HFFc6 (cell line): ENCODE measurements at places on chromosomes 1 and 21. TPM values are rescaled to one million over a fixed set of nuclear protein-coding genes. Genes with fewer than 3 reads are reported as not detected.

The FCRL5 gene
- not detected in 3 replicates for total RNA-seq

The A3GALT2 gene
- not detected in 2 replicates for total RNA-seq

The FAM110D gene
- total RNA-seq, result not detected in 3 replicates

The LCE2B gene
- total RNA-seq, result not detected in 3 replicates

The KRTAP12-2 gene
- total RNA-seq, result not detected in 3 replicates

DNA sequence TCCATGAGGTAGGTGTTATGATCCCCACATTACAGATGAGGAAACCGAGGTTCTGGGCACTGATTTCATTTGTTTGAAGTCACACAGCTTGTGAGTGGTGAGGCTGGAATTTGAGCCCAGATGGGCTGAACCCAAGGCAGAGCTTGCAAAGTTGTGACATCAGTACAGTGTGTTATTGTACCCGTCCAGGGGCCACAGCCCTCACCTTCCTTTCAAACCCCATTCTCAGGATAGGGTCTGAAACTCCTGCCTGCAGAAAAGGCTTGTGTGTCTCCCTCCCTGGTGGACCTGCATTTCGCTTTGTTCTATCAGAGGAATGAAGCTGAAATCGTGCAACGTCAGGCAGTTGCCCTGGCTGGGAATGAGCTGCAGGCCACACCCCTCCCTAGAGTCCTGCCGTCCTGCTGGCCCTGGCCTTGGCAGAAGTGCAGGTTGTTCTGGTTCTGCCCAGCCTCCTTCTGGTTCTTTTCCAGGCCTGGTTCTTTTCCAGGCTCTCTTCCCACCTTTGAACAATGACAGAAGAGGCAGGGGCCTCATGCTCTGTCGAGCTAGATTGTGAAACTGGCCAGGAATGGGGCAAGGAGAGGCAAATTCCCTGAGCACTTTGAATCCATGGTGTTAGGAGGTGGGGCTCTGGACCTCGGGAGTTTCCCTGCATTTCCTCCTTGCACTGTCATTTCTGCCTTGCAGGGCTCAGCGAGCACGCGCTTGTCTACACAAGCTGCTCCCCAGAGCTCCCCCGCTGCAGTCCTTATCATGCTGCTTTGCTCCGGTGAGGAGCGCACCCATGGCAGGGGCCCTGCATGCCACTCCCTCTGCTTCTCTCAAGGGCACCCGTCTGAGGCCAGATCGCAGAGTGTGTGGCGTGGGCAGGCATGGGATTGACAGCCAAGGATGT, 8.2 kb upstream of the MYOM3 start:
- no peak overlapping the region for H3K4me3 ChIP-seq
- no peak overlapping the region for H3K27ac ChIP-seq
- peaks cover 21% of the 10 kb centered on the region for H3K4me1 ChIP-seq
- peaks cover 17% of the 10 kb centered on the region for H3K27me3 ChIP-seq
- H3K36me3 ChIP-seq, result no peaks in the 10 kb centered on the region
- no peak for DNase-seq

DNA sequence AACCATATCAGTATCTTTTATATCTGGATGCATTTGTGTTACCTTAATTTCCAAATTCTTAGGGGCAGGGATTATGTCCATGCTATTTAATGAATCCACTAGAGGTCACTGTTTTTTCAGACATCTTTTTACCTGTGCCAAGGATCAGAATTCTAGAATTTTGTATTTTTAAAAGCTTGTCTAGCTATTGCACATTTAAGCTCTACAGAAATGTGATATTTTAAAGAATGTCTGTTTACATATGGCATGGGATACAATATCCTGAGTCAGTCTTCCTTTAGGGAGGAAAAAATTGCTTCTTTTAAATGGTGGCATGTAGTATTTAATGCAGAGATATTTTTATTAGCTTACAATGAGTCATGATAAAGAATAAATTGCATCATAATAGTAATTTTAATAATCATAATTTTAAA, 11.3 kb downstream of the RPAP2 start:
- H3K4me3 ChIP-seq, result no peak overlapping the region
- no peaks in the 10 kb centered on the region for H3K27me3 ChIP-seq
- peak; percentile 22 for DNase-seq
- H3K27ac ChIP-seq, result no peak overlapping the region

DNA sequence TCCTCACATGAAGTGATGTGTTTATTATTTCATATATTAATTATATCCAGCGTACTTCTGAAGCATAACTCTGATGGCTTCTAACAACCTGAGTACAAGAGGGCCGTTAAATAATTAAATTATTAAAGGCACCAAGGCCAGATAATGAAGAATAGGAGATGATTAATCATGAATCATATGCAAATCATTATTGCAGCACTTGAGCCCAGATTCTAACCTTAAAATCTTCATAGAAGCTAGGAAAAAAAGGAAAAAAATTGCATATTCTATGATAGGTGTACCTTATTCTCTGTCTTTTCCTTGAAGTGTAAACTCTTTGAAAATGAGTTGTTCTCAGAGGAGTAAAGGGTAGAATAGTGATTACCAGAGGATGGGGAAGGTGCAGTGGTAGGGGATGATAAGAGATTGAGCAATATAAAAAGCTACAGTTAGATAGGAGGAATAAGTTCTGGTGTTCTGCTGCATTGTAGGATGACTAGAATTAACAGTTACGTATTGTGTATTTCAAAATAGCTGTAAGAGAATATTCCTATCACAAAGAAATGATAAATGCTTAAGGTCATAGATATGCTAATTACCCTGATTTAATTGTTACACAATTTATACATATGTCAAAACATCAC, 51.1 kb downstream of the SWT1 start:
- H3K27ac ChIP-seq, result no peak overlapping the region
- peaks cover 11% of the 10 kb centered on the region for H3K4me1 ChIP-seq
- H3K36me3 ChIP-seq, result peaks cover 17% of the 10 kb centered on the region
- peaks cover 1% of the 10 kb centered on the region; the same call in 1 of the 2 replicates for H3K27me3 ChIP-seq
- no peak overlapping the region for H3K4me3 ChIP-seq

GRCh38 chr1:226568077-226568831, 19.7 kb downstream of the STUM start:
- no peaks in the 10 kb centered on the region for H3K36me3 ChIP-seq
- no peak overlapping the region for H3K27ac ChIP-seq
- H3K4me1 ChIP-seq, result no peaks in the 10 kb centered on the region; the same call in 1 of the 2 replicates
- no peak overlapping the region for H3K4me3 ChIP-seq
- H3K27me3 ChIP-seq, result peaks cover 36% of the 10 kb centered on the region
- DNase-seq, result no peak

DNA sequence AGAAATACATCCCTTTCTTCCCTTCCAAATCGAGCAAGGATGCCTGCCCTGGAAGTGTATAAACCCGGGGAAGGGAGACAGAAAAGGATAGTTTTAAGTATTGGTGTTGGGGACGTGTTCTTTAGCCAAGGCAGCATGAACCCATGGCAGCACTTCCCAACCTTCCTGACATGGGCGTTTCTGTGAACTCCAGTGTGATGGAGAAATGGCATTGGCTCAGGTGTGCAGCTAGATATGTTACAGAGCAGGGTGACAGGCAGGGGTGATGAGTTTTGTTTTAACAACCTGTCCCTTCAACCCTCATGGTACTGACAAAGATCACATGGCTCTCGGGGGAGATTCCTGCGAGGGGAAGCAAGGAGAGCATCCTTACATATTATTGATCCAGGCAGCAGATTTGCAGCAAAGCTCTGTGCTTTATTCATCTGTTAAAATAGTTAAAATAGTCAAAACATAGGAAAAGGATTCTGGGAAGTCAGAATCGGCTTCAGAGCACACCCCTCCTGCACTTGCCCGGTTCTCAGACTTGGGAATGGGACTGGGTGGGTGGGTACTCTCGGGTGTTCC, 4.0 kb downstream of the MX1 start:
- no peak for DNase-seq
- H3K4me1 ChIP-seq, result no peaks in the 10 kb centered on the region
- H3K27ac ChIP-seq, result no peak overlapping the region
- H3K27me3 ChIP-seq, result peaks cover 5% of the 10 kb centered on the region

DNA sequence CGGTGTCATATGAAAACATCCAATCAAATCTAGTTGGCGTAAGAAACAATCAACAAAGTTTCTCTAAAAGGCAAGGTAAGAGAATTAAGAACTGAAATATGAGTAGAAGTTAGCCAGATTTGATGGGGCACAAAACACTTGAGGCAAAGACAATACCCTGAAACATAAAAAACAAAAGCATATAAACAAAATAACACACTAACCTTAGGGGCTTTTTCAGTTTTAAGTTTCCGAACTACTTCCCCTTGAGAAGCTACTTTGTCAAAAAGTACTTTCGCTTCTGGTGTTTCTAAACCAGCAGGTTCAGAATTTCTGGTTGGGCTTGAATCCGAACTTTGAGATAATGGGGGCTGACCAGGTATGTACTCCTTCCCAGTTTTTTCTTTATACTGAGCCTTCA, 57.9 kb downstream of the EPRS1 start:
- H3K36me3 ChIP-seq, result peaks cover 13% of the 10 kb centered on the region
- no peak overlapping the region for H3K4me3 ChIP-seq
- peaks cover under 1% of the 10 kb centered on the region; the same call in 1 of the 2 replicates for H3K4me1 ChIP-seq
- H3K27ac ChIP-seq, result no peak overlapping the region

GRCh38 chr1:46413596-46413985, 19.5 kb downstream of the FAAH start:
- peaks cover 35% of the 10 kb centered on the region for H3K27me3 ChIP-seq
- no peak overlapping the region for H3K4me3 ChIP-seq
- no peaks in the 10 kb centered on the region for H3K36me3 ChIP-seq
- no peak overlapping the region for H3K27ac ChIP-seq

GRCh38 chr1:218931324-218931723, 242.4 kb upstream of the LYPLAL1 start:
- peaks cover 6% of the 10 kb centered on the region; the same call in 1 of the 2 replicates for H3K36me3 ChIP-seq
- no peak overlapping the region for H3K4me3 ChIP-seq
- H3K27ac ChIP-seq, result no peak overlapping the region
- H3K27me3 ChIP-seq, result no peaks in the 10 kb centered on the region; the same call in 1 of the 2 replicates
- H3K4me1 ChIP-seq, result no peaks in the 10 kb centered on the region

DNA sequence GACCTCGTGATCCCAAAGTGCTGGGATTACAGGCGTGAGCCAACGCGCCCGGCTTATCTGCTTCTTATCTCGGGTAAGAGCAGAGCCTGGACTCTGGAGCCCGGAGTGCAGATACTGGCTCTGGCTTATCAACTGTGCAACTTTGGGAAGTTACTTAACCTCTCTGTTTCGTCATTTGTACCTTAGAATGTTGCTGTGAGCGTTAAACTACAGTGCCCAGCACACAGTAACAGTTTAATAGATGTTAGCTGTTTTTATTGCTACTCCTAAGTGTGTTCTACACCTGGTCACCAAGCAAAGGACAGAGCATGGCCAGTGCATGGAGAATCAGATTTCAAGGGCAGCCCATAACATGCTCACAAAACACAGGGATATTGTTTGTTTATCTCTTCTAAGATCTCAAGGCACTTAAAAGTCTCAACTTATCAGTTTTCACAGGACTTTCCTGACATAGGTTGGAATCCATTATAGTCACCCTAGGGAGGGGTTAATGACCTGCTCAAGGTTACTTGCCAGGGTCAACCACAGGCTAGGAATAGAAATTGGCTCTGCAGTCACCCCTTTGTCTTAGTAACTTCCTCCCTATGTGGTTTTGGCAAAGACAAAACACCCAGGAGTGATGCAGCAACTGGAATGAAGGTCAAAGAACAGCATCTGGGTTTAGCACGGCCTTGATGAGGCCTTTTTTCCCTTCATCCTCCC, 22.5 kb upstream of the SRP9 start:
- no peaks in the 10 kb centered on the region for H3K36me3 ChIP-seq
- H3K4me3 ChIP-seq, result peak overlapping the region; percentile 44
- peaks cover 32% of the 10 kb centered on the region for H3K4me1 ChIP-seq
- H3K27ac ChIP-seq, result peak overlapping the region; percentile 92

DNA sequence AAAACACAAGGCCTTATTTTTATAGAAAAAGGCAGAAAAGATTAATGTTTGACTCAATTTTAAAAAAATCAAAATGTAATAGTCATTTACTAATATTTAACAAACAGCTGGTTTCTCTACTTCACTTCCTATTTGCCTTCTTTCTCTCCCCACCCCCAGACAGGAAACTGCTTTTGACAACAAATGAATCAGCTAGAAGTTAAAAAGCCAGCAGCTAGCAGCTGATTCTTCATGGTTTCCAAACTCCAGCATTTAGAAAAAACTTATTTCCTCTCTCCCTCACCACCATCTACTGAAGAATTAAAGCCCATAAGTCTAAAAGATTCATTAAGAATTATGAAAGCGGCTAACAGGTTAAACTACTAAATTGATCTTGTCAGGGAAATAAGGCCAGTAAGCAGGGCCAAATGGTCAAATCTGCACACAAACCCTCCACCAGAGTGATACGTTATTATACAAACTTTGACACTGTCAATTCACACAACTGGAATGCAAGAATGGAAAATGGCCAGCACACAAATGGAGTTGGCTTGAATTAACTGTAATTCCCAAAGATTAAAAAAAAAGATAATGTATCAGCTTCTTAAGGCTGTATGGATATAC, 4.0 kb downstream of the WDR26 start:
- H3K4me3 ChIP-seq, result peak overlapping the region; percentile 84
- DNase-seq, result peak; percentile 70
- peaks cover 55% of the 10 kb centered on the region for H3K36me3 ChIP-seq
- H3K27ac ChIP-seq, result peak overlapping the region; percentile 92
- peaks cover 71% of the 10 kb centered on the region for H3K4me1 ChIP-seq

DNA sequence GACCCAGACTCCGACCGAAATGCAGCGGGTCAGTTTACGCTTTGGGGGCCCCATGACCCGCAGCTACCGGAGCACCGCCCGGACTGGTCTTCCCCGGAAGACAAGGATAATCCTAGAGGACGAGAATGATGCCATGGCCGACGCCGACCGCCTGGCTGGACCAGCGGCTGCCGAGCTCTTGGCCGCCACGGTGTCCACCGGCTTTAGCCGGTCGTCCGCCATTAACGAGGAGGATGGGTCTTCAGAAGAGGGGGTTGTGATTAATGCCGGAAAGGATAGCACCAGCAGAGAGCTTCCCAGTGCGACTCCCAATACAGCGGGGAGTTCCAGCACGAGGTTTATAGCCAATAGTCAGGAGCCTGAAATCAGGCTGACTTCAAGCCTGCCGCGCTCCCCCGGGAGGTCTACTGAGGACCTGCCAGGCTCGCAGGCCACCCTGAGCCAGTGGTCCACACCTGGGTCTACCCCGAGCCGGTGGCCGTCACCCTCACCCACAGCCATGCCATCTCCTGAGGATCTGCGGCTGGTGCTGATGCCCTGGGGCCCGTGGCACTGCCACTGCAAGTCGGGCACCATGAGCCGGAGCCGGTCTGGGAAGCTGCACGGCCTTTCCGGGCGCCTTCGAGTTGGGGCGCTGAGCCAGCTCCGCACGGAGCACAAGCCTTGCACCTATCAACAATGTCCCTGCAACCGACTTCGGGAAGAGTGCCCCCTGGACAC, 534 bp downstream of the C1orf56 start:
- H3K27me3 ChIP-seq, result peaks cover 4% of the 10 kb centered on the region
- H3K4me3 ChIP-seq, result peak overlapping the region; percentile 95
- H3K36me3 ChIP-seq, result peaks cover 6% of the 10 kb centered on the region
- peak overlapping the region; percentile 96 for H3K27ac ChIP-seq
- DNase-seq, result peak; percentile 76
- H3K4me1 ChIP-seq, result peaks cover 31% of the 10 kb centered on the region

- H3K4me1 ChIP-seq, result peaks cover 76% of the 10 kb centered on the region
- peaks cover 2% of the 10 kb centered on the region; the same call in 1 of the 2 replicates for H3K36me3 ChIP-seq
- DNase-seq, result peak; percentile 77
- H3K27me3 ChIP-seq, result no peaks in the 10 kb centered on the region
Observed at GRCh38 chr1:66521721-66522365, 12.1 kb upstream of the SGIP1 start.
